ENCODE measurements at places on chromosomes 13 and 19.

GRCh38 chr13:31192306-31192705 lies 7.5 kb upstream of the B3GLCT start:
- no peak for DNase-seq

DNA sequence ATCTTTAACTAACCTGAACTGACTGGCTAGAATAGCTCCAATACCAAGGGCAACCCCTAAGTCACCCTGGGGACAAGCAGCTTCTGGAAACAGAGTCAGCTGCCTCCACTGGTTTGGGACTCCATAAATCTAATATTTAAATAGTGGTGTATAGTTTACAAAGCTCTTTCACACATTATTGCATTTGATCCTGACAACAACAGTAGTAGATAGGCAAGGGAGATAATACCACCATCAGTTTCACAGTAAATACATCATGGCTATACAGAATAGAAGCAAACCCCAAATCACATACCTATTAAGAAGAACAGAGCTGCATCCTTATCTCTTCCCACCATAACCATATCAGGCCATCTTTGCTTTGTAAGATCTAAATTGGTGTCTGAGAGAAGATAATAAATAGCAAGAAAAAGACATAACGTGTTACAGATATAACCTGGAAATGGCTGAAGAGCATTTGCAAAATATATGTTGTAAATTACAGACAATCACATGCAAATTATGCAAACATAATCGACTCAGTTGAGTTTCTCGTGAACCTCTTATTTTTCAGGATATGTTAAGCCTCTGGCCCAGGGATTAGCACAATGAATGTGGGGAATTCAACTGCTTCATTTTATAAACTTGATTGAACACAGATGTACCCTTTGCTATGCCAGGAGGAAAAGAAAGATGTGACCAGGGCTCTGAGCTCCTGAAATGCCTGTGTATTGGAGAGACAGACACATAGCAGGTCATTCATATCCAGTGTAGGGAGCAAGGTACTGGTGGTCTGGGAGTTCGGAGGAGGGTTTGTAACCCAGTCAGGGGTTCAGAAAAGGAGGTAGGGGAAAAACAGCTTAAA lies 142.5 kb downstream of the SLC7A1 start:
- no peak for DNase-seq

- no peak for DNase-seq
Observed at GRCh38 chr13:73303851-73304250, 245.0 kb downstream of the KLF5 start.

DNA sequence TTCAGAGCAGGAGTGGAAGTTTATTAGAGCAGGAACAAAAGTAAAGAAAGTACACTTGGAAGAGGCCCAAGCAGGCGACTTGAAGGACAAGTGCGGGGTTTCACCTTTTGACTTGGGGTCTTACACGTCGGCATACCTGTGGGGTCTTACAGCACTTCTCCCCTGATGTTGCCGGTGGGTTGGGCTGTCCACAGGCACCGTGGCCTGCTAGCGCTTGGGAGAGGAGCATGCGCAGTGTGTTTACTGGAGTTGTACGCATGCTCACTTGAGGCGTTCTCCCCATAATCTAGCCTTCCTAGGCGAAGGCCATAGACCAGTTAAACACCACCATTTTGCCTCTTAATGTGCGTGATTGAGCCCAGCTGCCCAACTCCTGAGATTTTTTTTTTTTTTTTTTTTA lies 25.0 kb upstream of the PLEKHF1 start:
- no peak for DNase-seq

DNA sequence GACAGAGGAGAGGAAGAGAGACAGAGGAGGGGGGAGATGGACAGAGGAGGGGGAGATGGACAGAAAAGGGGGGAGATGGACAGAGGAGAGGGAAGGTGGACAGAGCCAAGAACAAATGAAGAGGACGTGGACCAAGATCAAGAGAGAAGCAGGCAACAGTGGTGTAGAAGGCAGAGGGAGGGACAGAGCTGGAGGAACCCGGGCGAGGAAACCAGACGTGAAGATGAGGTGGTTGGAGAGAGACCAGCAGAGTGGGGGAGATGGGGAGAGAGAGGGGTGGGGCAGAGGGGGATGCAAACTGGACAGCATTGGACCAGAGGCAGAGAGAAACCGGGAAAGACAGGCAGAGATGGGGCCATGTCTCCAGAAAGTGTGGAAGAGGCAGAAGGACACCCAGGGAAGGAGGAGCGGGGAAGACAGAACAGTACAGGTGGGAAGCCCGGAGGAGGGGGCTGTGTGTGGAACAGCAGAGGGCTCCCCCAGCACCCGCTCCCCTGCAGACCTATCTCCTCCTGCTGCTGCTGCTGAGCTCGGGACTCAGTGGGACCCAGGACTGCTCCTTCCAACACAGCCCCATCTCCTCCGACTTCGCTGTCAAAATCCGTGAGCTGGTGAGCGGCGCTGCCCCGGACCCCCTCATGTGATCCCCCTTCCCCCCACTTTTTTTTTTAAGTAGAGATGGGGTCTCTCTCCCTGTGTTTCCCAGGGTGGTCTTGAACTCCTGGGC lies 1.3 kb downstream of the FLT3LG start:
- no peak for DNase-seq

DNA sequence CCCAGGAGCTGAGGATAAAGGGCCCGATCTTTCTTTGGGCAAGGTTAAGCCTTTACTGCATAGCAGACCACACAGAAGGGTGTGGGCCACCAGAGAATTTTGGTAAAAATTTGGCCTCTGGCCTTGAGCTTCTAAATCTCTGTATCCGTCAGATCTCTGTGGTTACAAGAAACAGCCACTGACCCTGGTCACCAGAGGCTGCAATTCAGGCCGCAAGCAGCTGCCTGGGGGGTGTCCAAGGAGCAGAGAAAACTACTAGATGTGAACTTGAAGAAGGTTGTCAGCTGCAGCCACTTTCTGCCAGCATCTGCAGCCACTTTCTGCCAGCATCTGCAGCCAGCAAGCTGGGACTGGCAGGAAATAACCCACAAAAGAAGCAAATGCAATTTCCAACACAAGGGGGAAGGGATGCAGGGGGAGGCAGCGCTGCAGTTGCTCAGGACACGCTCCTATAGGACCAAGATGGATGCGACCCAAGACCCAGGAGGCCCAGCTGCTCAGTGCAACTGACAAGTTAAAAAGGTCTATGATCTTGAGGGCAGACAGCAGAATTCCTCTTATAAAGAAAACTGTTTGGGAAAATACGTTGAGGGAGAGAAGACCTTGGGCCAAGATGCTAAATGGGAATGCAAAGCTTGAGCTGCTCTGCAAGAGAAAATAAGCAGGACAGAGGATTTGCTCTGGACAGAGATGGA lies 8.4 kb upstream of the CEACAM19 start:
- no peak for DNase-seq

GRCh38 chr19:3851254-3852176 lies 17.3 kb downstream of the ZFR2 start:
- no peak for DNase-seq

DNA sequence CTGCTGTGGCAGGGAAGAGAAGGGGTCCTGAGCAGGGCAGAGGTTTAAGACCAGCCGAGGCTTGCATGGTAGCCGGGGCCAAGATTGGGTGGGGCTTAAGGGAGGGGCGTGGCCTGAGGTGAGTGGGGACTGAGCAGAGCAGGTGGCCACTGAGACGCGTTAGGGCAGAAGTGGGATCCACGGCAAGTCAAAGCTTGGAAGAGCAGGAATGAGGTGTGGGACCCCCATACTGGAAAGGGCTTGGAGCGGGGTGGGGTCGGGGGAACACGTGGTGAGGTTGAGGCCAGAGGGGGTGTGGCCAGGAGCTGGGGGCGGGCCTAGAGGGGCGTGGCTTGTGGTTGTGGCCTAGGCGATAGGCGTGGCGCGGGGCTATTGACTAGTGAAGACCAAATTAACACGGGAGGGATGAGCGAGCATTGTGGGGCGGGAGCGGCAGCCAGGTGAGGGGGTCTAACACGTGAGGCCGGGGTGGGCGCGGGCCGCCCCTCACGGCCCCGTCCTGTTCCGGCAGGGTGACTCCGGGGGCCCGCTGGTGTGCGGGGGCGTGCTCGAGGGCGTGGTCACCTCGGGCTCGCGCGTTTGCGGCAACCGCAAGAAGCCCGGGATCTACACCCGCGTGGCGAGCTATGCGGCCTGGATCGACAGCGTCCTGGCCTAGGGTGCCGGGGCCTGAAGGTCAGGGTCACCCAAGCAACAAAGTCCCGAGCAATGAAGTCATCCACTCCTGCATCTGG lies 3.3 kb downstream of the CFD start:
- DNase-seq, result peak; percentile 60

- DNase-seq, result no peak
Observed at GRCh38 chr19:16628984-16629691, 1.1 kb upstream of the MED26 start.

GRCh38 chr13:43573802-43574514 lies 212.8 kb downstream of the ENOX1 start:
- no peak for DNase-seq

DNA sequence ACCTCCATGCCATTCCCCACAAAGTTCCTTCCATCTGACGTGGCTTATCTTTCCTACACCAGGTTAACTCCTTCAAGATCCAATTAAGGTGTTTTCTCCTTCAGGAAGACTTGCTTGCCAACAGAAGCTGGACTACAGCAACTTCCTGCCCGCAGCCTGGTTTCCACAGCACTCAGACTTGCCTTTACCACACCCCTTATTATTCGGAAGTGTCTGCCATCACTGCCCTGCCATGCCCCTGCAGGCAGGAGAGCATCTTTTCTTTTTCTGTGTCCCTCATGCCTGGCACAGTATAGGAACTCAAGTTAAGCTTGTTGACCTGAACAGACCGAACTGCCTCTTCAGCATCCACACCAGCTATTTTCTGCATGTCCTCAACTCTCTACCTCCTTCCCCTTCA lies 168.0 kb downstream of the FOXO1 start:
- DNase-seq, result no peak

GRCh38 chr13:44719857-44720671 lies 143.9 kb upstream of the TSC22D1 start:
- no peak for DNase-seq

- no peak for DNase-seq
Observed at GRCh38 chr19:19083413-19084178, 19.8 kb downstream of the SLC25A42 start.

DNA sequence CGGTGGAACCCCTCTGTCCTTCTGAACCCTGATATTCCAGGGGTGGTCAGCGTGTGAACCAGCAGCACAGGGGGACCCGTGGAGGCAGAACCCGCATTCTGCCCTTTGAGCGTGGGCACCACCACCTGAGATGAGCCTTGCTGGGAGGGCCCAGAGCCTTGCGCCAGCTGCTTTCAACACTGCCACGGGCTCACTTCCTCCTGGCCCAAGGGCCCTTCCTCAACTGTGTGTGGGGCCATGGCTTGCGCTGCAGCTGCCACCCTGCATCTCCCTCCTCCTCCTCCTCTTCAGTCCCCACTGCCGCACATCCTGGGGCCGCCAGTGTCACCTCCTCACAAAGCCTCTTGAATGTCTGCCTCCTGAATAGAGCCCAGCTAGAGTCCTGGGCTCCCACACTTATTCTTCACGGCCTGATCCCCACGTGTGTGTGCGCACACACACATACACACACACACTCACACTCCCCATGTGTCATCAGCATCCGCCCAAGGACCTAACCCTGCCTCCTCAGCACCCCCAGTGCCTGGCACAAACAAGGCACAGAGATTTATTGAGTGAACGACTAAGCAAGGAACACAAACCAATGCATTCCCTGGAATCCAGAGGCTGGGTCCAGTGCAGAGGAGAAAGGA lies 26.9 kb upstream of the TMEM160 start:
- DNase-seq, result no peak

- no peak for DNase-seq
Observed at GRCh38 chr13:21663197-21663596, 7.7 kb upstream of the FGF9 start.

GRCh38 chr13:79336966-79337365 lies 69.1 kb downstream of the RBM26 start:
- DNase-seq, result no peak

GRCh38 chr13:34942732-34943435 lies 814 bp downstream of the NBEA start:
- peak; percentile 5 for DNase-seq

DNA sequence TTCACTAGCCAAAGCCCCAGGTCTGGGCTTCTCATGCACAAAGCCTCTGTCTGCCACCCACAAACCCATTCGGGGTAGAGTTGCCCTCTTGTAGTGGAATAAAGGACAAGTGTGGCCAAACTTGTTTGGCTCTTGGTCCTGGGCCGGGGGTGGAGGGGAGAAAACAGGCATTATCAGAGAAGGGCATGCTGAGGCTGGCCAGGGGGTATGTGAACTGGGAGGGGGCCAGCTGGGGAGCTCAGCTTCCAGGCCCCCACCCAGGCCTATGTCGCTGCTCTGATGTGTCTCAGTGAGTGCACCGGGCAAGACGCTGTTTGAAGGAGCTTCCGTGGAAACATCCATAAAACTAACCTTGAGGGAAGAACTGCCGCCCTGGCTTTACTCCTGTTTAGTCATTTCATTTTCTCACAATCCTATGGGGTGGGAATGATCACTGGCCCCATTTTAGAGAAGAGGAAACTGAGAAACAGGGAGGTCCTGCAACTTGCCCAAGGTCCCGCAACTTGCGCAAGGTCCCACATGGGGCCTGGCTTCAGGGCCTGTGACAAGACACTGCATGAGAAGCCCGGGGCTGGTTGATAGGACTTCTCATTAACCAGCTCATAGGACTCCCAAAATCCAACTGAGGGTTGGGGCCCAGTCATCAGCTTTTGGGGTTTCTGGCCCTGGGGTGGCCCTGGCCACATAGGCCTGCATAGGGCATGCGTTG lies 30.8 kb downstream of the CCNE1 start:
- no peak for DNase-seq

DNA sequence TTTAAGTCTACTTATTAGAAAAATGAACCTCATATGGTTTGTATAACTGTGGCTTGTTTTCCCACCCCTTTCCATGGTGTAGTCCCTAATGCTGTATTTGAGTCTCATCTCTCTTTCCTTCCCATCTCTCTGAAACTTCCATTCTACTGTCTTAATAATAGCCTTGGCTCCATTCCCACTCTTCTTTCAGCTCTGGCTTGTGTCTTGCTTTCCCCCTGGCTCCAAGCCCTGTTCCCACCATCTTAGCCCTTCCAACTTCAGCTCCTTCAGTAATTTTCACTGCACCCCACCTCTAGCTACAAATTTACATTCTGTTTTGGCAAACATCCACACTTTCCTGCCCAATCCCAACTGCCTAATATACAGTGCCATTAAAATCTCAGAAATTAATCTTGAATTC lies 137.5 kb downstream of the SLITRK6 start:
- DNase-seq, result no peak

DNA sequence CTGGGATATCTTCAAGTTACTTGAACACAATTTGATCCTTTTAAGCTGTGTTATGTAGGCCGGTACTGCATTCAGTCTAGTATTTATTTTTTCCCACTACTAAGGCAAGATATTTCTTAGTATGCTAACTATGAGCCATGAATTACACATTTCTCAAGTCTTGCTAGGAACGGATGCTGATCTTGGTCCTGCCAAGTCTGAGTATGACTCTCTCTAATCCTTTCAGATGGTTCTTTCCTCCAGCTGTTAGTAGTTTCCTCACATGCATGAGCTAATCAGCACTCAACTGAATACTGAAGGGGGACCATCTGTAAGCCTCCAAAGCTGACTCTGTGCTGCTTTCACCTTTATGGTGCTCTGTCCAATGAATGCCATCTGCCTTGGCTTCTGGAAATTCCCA lies 460.3 kb downstream of the KCTD12 start:
- DNase-seq, result no peak
